ENCODE measurements at places on chromosomes 5 and 9.
A peak's percentile ranks its signal among the peaks of the same experiment; 100 is the strongest.

- DNase-seq = no peak
Observed at GRCh38 chr9:95719354-95719753, 156.1 kb upstream of the ERCC6L2 start.

GRCh38 chr5:68037546-68037945, 178.0 kb upstream of the PIK3R1 start:
- no peak for DNase-seq

DNA sequence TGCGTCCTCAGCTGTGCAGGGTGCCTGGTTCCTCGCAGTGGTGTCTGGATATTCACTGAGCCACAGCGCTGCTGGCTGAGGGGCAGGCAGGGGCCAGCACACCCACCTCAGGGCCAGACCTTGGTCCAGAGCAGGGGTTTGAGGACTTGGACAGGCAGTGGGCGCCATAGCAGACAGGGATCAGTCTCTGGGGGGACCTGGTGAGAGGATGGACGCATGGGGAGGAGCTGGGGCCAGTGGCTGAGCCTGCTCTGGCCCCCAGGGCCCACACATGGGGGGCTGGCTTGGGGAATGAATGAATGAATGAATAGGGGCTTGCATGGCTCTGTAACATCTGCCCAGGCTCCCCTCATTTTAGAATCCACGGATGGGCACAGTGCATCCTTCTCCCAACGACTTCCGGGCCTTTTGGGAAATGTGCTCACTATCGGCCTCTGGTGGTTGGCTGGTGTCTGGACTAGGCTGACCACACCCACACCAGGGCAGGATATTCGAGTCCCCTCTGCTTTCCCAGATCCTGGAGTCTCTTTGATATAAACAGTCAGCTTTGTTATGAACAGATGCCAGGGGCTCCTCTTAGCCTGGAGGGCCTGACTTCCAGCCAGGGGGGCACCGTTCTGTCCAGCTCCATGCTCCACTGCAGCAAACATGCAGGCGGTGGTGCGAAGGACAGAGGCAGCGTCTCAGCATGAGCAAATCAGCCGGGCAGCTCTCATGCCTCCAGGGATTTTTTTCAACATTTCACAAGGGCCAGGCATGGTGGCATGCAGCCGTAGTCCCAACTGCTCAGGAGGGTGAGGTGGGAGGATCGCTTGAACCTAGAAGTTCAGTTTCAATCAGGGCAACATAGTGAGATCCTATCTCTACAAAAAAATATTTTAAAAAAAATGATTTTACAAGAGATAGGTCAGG, 62.6 kb downstream of the NEK6 start:
- peak; percentile 55 for DNase-seq

DNA sequence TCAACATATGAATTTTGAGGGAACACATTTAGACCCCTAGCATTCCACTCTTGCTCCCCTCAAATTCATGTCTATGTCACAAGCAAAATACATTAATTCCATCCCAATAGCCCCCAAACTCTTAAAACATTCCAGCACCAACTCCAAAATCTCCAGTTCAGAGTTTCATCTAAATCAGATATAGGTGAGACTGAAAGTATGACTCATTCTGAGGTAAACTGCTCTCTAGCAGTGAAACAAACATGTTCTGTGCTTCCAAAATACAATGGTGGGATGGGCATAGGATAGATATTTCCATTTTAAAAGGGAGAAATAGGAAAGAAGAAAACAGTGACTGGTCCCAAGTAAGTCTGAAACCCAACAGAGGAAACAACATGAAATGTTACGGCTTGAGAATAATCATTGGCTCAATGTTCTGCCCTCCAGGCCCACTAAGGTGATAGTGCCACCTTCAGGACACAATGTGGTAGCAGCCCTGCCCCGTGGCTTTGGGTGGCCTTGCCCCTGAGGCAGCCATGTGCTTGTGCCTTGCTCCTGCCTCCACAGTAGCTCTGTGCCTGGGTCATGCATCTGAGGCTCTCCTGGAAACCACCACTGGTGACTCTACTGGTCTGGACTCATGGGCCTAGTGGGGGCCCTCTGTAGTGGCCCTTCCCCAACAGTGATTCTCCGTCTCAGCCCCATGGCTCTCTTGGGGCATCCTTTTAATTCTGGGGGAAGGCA, 36.4 kb upstream of the IPPK start:
- no peak for DNase-seq

- no peak for DNase-seq
Observed at GRCh38 chr5:87570366-87570765, 157.6 kb upstream of the CCNH start.

- no peak for DNase-seq
Observed at GRCh38 chr9:31112491-31112890, 1272.0 kb upstream of the ACO1 start.

DNA sequence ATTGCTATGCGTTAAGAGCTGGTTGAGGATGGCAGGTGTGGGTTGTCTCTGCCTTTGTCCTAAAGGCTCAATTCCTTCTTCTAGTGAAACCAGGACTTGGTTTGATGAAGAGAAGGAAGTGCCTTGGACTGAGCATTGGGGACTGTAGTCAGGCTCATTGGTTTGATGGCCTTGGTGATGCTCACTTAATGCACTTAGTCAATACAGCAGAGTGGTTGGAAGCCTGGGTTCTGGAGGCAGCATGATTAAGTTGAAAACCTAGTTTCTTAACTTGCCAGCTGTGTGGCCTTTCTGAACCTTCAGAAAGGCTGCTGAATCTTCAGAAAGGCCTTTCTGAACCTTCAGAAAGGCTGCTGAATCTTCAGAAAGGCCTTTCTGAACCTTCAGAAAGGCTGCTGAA, 52.4 kb downstream of the PTTG1 start:
- DNase-seq = no peak

All from NCI-H2029 treated with DMSO at 0.1 percent for 48 hours (cell line).